SHP77 treated with DMSO at 0.1 percent for 48 hours (cell line): ENCODE measurements at places on chromosomes 4 and X.

GRCh38 chr4:36241771-36242170 is 2.5 kb downstream of the ARAP2 start:
- no peak for DNase-seq

DNA sequence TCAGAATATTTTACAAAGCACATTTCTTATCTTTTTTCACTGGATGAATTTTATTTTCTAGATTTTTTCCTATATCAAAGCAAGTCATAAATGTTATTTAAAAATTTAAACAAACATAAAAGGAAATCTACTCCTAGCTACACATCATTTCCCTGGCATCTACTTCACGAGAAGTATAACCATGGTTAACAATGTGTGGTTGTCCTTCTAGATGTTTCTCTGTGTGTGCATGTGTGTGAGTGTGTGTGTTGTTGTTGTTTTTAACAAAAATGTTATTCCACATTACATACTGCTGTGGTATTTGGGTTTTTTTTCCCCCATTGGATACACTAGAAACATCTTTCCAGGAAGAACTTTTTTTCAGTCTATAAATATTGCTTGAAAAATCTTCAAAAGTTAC is 103.1 kb downstream of the CHIC2 start:
- no peak for DNase-seq

DNA sequence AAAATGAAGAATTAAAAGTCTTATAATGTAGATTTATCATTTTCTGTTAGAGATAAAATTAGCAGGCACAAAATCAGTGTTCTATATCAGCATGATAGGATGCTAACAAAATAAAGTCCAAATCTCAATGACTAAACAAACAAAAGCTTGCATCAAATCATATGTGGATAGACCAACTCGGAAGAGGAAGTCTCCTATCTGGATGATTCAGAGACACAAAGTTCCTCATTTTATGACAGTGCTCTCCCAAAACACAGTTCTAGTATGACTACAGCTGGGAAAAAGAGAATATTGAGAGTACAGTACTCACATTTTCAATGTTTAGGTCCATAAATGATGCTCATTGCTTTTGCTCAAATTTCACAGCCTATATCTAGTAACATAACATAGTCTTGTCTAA is 376.1 kb upstream of the CTSO start:
- DNase-seq = no peak

GRCh38 chr4:46878641-46879040 is 30.4 kb downstream of the COX7B2 start:
- no peak for DNase-seq

- DNase-seq = no peak
These were observed 423.0 kb upstream of the CNKSR2 start for GRCh38 chrX:20951016-20951810.

DNA sequence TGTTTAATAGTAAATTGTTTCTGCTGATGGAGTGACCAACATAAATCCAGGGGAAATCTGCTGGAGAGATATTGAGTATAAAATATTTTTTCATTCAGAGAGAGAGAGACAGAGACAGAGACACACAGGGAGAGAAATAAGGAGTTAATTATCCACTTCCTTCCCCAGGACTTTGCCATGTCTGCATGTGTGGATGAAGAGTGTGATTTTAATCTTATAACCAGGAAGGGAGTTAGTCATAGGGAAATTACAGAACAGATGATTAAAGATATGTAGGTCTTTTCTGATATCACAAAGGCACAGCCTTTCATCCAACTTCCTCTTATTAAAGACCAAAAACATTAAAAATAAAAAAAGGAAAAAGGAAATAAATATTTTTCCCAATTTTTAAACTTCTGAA is 526.3 kb downstream of the SPRY1 start:
- DNase-seq = no peak

DNA sequence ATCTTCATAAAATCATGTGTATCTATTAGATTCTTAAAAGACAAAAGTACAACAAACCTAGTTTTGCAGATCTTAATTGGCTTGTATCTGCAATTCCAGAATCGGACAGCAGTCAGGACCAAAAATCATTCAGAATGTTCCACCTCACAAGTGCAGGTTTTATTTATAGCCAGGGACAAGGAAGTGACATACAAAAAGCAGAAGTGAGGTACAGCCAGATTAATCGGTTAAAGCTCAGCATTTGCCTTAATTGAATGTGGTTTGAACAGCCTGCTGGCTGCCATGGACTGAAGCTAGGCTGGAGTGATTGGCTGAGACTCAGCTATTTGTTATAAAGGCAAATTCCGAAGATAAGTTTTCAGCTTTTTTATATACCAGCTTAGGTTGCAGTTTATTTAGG is 932.6 kb downstream of the C4orf33 start:
- DNase-seq = no peak

DNA sequence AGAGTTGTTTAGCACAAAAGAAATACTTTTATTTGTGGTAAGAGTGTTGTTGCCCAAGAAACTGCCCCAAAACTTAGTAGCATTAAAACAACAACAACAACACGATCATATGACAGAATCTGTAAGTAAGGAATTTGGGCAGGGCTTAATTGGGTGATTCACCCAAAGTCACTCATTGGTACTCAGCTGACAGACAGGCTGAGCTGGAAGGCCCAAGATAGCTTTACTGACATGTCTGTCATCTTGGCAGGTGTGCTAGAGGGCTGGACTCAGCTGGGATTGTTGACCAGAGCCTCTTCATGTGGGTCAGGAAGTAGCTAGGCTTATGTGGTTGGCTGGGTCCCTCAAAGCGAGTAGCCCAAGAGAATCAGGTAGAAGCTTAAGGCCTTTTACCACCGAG is 52.3 kb downstream of the KIAA0232 start:
- no peak for DNase-seq
